ENCODE measurements at places on chromosomes 3 and 15.
A peak's percentile ranks its signal among the peaks of the same experiment; 100 is the strongest.

DNA sequence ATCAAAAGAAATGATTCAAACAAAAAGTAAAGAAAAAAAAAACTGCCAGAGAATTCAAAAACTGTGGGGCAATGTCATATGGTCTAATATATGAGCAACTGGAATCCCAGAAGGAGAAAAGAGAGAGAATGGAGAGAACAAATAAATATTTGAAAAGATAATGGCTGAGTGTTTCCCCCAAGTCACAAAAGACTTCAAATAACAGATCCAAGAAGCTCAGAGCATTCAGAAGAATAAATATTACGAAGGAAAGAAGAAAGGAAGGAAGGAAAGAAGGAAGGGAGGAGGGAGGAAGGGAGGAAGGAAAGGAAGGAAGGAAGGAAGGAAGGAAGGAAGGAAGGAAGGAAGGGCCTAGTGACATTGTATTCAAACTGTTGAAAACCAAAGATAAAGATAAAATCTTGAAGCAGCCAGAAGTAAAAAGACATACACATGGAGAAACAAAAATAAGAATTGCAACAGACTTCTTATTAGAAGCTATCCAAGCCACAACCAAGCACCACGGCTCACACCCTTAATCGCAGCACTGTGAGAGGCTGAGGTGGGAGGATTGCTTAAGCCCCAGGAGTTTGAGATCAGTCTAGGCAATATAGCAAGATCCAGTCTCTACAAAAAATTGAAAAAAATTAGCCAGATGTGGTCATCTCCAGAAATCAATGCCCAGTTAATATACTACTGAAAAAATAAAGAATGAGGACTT is 118.9 kb upstream of the IGSF10 start:
- peak; percentile 78 for DNase-seq

DNA sequence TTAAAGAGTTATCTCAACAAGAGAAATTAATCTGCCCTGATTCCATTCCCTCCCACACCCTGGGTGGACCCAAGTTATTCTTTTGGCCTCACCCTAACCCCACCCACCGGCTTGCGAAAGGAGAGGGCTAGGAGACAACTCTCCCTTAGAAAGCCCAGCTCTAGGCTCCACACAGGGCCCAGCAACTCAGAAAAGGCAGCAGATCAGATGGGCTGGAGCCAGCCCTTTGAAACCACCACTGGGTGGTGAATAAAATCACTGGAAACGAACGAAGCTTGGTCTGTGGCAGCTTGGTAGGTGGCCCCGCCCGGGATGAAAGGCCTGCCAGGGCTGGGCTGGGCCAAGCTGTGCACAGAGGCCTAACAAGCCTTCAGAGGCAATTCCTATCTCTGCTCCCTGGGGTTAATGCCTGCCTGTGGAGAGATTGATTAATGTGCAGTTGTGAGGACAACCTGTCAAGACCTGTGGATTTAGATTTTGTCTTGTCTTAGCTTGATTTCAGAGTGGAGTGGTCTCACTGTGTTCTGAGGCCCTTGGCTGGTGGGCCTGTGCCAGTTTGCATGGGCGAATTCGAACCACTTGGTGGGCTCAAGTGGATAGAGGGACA is 38.8 kb downstream of the BHLHE40 start:
- DNase-seq, result peak; percentile 72

GRCh38 chr3:150662410-150663200 is 41.1 kb downstream of the ERICH6 start:
- no peak for DNase-seq

DNA sequence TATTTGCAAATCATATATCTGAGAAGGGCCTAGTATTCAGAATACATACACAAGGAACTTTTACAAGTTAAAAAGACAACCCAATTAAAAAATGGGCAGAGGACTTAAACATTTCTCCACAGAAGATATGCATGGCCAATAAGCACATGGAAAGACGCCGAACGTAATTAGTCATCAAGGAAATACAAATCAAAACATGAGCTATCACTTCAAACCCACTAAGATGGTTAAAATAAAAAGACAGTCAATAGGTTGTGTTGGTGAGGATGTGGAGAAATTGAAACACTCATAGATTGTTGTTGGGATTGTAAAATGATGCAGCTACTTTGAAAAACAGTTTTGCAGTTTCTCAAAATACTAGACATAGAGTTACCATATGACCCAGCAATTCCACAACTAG is 61.2 kb upstream of the NEO1 start:
- DNase-seq, result peak; percentile 54

Data from fibroblast of villous mesenchyme (primary cell).